ENCODE measurements at places on chromosomes 12 and 14.

- DNase-seq: peak; percentile 23
Measured at GRCh38 chr12:101027200-101027599, 182.8 kb downstream of the SLC5A8 start.

DNA sequence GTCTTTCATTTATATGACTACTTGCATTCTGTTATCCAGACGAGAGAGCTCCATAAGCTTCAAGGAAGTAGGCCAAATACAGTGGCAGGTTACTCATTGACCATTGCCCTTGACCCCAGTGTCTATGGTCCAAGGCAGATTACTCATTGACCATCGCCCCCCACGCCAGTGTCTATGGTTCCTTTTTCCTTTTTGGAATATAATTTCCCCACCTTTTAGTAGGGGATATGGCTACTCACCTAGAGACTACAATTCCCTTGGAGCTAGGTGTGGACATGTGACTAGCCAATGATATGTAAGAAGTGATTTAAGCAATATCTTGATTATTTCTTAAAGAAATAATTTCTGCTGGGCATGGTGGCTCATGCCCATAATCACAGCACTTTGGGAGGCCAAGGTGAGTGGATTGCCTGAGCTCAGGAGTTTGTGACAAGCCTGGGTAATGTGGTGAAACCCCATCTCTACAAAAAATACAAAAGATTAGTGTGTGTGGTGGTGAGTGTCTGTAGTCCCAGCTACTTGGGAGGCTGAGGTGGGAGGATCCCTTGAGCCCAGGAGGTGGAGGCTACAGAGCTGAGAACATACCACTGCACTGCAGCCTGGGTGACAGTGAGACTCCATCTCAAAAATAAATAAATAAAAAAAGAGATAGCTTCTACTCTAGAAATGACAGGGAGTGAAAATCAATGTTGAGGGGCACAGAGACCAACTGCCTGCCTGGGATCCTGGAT is 32.6 kb downstream of the SIX4 start:
- DNase-seq: no peak

DNA sequence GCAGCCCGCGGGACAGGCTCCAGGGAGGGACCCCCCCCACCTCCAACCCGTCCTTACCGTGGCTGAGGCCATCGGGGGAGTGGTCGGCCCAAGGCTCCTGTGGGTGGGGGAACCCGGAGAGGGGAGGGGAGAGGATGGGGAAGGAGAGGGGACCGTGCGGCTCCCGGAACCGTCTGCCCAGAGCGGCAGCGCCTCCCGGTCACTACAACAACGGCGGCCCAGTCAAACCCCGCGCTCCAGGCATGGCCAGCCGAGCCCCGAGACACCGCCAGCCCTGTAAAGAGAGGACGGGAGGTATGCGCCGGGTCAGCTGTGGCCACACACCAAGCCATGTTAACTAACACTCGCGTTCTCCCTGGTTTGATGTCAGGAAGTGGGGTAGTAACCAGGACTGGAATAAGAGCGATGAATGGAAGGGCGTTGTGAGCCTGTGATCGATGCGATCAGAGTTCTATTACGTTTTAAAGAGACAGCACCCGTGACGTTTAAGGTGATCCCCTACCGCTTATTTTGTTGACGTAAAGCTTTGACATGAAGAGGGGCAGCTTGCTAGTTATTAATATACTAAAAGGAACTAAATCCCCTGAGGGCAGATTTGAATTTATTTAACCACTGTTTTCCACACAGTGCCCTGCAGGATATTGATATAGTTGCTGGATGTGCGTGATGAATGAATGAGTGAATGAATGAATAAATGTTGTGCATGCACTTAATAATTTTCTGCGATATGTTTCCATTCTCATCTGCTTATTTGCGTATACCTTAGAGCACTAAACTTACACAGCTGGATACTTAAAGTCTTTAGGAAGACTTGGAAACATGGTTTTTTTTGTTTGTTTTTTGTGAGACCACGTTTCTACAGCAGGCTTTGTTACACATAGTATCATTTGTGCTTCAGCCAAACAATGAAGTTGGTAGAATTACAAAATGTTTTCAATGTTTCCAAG is at the start of gene POC1B:
Gene POC1B, minus strand, starts transcription at position 224 of the 947 bp plus-strand sequence. Its CDS starts 152 bp downstream, at position 72.
- peak; percentile 84 for DNase-seq

DNA sequence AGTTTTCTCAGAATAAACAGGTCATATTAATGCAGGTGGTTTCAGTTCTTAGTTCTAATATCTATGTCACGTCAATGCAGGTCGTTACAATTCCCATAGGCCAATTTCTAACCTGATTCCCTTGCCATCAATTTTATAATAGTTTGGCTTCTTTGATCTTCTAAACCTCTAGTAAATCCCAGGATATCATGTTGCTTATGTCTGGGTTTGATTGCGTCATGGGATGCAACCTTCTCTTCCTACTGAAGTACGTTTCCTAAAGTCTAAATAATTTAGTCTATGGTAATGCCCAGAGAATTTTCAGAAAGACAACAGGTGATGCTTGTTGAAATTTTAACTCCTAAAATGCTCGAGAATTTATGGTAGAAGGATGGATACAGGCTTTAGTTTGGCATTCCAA is 19.2 kb downstream of the TAS2R7 start:
- no peak for DNase-seq

Measured in GM23338 (cell line).